Natural killer cell (primary cell): ENCODE measurements at places on chromosomes 5 and 9. TPM values are rescaled to one million over a fixed set of nuclear protein-coding genes. Genes with fewer than 3 reads are reported as not detected.

The LECT2 gene
- total RNA-seq, result not detected

The PCDHGC5 gene
- total RNA-seq, result 0.31 TPM

The ELOVL7 gene
- 2.6 TPM for total RNA-seq

The ARID3C gene
- 0.24 TPM for total RNA-seq

The PCDHA11 gene
- total RNA-seq, result not detected

The HTR1A gene
- total RNA-seq, result not detected

The NEK6 gene
- total RNA-seq, result 25.0 TPM
